NB4 (cell line): ENCODE measurements at places on chromosomes 12 and 14.

- DNase-seq: peak; percentile 72
Observed at GRCh38 chr12:50790081-50790480, 26.2 kb downstream of the ATF1 start.

- no peak for DNase-seq
Observed at GRCh38 chr12:65630555-65630954, 193.7 kb upstream of the HMGA2 start.

DNA sequence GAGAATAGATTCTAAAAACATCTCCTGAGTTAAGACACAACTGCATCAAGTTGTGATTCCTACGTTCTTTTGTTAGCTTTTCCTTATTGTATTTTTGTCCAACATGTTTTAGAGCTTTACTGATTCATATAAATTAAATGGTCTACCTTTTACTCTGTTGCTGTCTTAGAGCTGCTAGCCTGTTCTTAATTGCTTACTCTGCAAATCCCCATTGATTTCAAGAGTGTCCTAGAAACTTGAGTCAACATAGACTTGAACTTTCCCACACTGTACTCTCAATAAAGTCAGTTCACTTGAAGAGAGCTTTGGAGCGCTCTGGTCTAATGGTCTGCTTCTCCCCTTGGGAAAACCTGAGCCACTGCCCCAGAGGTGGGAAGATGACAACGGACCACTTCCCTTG lies 343.9 kb downstream of the CCER1 start:
- no peak for DNase-seq

DNA sequence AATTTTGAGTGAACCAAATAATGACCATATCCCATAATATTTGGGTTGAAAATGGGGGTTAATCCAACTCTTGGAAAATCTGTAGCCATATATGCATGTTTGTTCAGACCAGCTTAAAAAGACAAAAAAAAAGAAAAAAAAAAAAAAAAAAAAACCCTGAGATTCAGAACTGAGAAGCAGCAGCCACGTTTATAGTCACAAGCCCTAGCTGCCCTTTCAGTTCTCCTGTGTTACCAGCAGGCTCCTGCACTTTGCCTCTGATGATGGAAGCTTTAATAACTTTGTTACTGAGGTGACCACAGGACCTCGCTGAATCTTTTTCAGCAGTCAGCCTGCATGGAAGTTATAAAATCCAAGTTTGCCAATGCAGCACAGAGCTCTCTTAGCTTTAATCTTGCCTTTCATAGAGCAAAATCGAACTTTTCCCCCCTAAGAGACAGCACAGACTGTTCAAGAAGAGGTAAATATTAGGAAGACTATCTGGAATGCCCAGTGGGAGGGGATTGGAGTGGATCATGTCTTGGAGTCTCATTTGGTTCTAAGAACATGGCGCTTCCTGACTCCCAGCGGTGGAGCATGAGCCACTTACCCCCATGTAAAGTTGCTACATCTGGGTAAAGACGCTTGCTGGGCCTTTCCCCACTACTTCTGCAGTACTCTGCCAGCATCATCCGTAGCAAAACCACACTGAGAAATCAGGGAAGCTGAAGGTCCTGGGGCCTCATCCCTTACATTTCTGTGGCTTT lies 20.6 kb downstream of the GNG2 start:
- DNase-seq: no peak

- DNase-seq: no peak
Observed at GRCh38 chr12:230925-231671, 17.1 kb upstream of the SLC6A12 start.

GRCh38 chr14:36383767-36384431 lies 63.5 kb upstream of the MBIP start:
- DNase-seq: no peak

- no peak for DNase-seq
Observed at GRCh38 chr12:64532734-64533351, 77.5 kb upstream of the RASSF3 start.
